HEK293T (cell line): ENCODE measurements at places on chromosomes 11 and 22.

- DNase-seq = no peak
These were observed 124.4 kb downstream of the TEAD1 start for GRCh38 chr11:12798609-12799011.

GRCh38 chr11:119472186-119472855, 49.3 kb upstream of the THY1 start:
- DNase-seq = no peak

DNA sequence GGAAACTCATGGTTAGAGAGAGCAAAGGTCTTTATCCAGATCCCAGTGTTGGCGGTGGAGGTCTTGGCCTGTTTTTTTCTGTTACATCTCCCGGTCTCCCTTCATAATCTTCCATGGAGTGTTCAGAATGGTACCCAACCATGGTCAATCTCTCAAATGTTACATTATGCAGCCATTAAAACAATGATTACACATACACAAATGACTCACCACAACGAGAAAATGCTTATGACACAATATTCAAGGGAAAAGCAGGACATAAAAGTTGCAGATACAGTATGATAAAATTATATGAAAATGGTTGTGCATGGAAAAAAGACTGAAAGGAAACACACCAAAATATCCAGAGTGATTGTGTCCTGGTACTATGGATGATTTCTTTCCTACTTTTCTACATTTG, 17.8 kb upstream of the CSNK1E start:
- no peak for DNase-seq

- no peak for DNase-seq
These were observed 76.9 kb upstream of the SLC6A5 start for GRCh38 chr11:20522536-20522935.

DNA sequence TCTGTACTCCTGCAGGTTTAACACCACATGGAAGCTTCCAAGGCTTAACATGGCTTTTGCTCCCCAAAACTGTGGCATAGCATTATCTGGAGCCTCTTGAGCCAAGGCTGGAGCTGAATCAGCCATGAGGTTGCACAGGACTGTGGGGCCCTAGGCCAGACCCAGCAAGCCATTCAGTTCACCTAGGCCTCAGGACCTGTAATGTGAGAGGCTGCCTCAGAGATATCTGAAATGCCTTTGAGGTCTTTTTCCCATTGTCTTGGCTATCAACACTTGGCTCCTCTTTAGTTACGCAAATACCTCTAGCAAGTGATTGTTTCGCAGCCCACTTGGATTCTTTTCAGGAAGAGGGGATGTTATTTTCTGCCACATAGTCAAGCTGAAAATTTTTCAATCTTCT, 72.0 kb downstream of the VPREB1 start:
- no peak for DNase-seq
